ENCODE measurements at places on chromosomes 7 and 10. TPM values are rescaled to one million over a fixed set of nuclear protein-coding genes. Genes with fewer than 3 reads are reported as not detected.

GRCh38 chr10:120833222-120833928 is 17.8 kb upstream of the WDR11 start:
- no peak for DNase-seq

DNA sequence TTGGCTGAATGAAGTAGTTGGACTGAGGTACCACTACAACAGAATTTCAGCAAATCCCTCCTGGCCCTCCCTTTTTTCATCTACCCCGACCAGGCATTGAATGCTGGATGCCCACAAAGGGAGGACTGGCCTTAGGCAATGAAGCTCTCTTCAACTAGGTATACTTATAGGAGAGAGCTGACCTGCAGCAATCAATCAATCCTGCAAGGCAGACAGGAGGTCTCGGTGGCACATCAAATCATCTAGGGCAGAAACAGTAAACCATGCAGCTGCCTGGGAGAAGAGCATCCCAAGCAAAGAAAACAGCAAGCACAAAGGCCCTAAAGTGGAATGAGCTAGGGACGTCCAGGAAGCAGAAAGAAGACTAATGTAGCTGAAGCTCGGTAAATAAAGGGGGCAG is 2.4 kb upstream of the ABRAXAS2 start:
- DNase-seq, result no peak

- no peak for DNase-seq
Measured at GRCh38 chr7:25804154-25804553, 347.8 kb upstream of the NFE2L3 start.

The CXCL12 gene
- 170 TPM for polyA plus RNA-seq

The FHIP2A gene
- polyA plus RNA-seq, result 18.4 TPM

The INMT gene
- 7.0 TPM for polyA plus RNA-seq

The TMEM213 gene
- 0.04 TPM for polyA plus RNA-seq

The CYP51A1 gene
- polyA plus RNA-seq, result 33.2 TPM

The SAMD9 gene
- 2.9 TPM for polyA plus RNA-seq

The C1QL3 gene
- polyA plus RNA-seq, result 1.1 TPM

All from muscle of back (tissue), 13 donors.